ENCODE measurements at places on chromosomes 5 and 9. TPM values are rescaled to one million over a fixed set of nuclear protein-coding genes. Genes with fewer than 3 reads are reported as not detected.

RANBP3L gene
- 0.08 TPM for polyA plus RNA-seq

OR1J2 gene
- not detected for polyA plus RNA-seq

IL4 gene
- not detected for polyA plus RNA-seq

ERAP2 gene
- polyA plus RNA-seq = 19.8 TPM

FSTL4 gene
- polyA plus RNA-seq = 0.35 TPM

- no peak overlapping the region for H3K4me3 ChIP-seq
- H3K27me3 ChIP-seq = no peaks in the 10 kb centered on the region
- H3K4me1 ChIP-seq = peaks cover 28% of the 10 kb centered on the region
- no peaks in the 10 kb centered on the region for H3K36me3 ChIP-seq
These were observed 10.8 kb downstream of the KCNV2 start for GRCh38 chr9:2727966-2728613.

DNA sequence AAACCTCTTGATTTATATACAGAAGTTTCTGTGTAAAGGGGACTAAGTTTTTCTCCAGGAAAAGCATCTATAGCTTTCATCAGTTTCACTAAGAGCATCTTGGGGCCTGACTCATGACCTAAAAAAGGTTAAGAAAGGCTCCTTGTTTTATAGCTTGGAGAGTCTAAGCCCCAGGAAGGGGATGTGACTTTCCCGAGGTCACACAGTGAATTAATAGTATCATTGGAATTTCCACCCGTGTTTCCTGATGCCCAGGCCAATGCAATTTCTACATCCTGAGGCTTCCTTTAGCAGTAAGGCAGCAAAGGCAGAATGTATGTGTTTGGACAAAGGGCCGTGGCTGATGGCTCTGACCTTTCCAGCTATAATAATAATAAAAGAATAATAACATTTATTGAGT, 8.6 kb downstream of the MORN5 start:
- no peaks in the 10 kb centered on the region for H3K4me1 ChIP-seq
- no peak overlapping the region for H3K4me3 ChIP-seq
- no peak overlapping the region for H3K27ac ChIP-seq
- no peak for DNase-seq

GRCh38 chr9:130530938-130531337, 48.4 kb upstream of the FUBP3 start:
- H3K27me3 ChIP-seq = no peaks in the 10 kb centered on the region
- DNase-seq = peak; percentile 38
- H3K4me1 ChIP-seq = no peaks in the 10 kb centered on the region

DNA sequence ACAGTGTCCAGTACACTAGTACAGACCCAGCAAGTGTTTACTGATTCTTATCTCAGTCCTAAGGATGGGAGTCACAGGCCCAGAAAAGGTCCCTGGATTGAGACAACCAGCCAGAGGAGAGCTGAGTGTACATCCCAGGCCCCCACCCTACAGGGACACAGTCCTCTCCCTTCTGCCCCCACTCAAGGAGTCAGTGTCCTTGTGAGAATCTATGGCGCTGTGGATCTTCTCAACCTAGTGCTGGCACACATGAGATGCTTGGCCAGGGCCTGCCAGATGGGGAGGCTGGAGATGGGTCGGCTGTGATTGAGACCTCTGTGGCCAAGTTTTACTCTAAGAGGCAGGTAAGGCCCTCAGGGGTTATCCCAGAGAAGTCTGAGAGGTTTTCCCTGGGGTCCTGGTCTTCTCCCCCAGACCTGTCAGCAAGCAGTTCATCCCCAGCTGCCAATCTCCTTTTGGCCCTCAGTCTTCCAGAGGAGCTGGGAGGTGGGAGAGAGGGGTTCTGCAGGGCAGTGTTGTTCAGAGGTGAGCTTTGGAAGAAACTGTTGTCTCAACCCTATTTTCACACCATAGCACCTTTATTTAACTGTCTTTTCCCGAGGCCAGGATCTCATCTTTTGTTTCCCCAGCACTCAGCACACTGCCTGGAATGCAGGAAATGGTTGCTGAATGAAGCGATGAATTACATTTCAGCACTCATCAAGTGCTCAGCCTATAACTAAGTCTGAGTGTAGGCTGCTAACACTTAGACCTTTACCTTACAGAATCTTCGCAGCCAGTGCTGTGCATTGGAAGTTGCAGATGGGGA, 3.2 kb upstream of the NSD1 start:
- H3K36me3 ChIP-seq = peaks cover 3% of the 10 kb centered on the region
- peaks cover 8% of the 10 kb centered on the region for H3K4me1 ChIP-seq
- H3K4me3 ChIP-seq = no peak overlapping the region
- no peak overlapping the region for H3K27ac ChIP-seq
- no peaks in the 10 kb centered on the region for H3K27me3 ChIP-seq

All from lung (tissue), 17 donors.